CD4-positive, alpha-beta T cell treated with Interleukin-17A for 1 hour (primary cell): ENCODE measurements at places on chromosomes 3 and 15.
A peak's percentile ranks its signal among the peaks of the same experiment; 100 is the strongest.

- DNase-seq, result peak; percentile 46
Observed at GRCh38 chr3:88150371-88150770, 612 bp downstream of the C3orf38 start.

DNA sequence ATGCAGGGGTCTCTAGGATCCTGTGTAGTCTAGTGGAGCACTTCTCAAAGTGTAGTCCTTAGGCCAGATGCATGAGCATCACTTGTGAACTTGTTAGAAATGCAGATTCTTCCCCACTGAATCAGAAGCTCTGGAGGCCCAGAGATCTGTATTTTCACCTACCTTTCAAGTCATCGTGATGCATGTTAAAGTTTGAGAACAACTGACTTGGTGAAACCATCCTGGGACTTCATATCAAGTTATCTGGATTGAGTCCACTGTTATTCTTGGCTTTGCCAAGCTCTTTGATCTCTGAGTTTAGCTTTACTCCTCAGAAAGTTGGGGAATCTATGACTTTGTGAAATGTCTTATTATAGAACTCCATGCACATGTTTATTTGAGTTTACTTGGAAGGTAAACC is 78.5 kb downstream of the ARNT2 start:
- no peak for DNase-seq

DNA sequence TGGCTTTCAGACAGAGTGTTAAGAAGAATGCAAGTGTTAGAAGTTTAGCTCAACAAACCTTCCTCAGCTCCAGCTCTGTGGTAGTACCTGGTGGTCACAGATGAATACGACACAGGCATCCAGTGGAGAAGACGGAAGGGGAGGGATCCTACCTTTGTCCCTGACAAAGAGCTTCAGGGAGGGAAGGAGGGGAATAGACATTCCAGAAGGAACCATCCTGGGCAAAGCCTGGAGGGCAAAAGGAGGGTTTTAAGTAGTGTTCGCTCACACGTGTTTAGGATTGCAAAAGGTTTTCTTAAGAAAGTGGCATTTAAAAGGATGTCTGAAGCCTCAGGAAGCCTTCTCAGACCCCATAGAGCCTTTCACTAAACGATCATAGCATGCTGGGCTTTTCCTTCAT is 2.8 kb downstream of the CHCHD4 start:
- DNase-seq, result no peak

DNA sequence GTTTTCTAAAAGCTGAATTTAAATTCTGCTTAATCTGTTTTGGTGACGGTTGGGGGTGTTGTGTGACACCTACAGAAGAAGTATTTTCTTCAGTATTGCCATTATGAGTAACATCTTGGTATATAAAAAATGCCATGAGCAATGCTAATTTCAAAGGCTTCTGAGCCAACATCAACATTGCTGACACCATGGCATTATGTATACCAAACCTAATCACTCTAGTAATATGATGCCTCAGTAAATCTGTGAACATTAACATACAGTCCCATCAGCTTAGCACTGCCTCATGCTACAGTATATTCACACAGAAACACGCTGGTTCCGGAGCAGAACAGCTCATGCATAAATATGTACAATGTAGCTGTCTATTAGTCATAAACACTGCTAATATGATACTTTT is 75.8 kb downstream of the ZPLD1 start:
- DNase-seq, result no peak

- DNase-seq, result no peak
Observed at GRCh38 chr15:61524545-61524944, 295.4 kb upstream of the RORA start.

GRCh38 chr3:177430653-177431052 is 233.4 kb upstream of the TBL1XR1 start:
- DNase-seq, result no peak

DNA sequence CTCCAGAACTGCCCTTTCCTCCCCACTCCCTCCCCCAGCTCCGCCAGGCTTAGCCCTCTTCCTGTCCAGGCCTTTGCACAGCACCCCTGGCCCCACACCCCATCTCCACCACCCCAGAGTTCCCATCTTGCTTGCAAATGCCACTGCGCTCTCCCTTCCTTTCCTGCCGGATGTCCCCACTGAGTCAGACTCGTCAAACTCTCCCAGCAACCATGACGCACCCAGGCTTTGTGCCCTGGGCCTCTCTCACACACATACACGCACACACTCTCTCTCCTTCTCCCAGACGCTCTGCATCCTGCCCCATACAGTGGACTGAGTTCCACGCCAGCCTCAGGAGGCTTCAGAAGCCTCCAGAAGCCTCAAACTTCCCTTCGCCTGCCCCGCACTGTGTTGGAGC is 2.8 kb upstream of the CCDC9B start:
- DNase-seq, result no peak

GRCh38 chr3:73661265-73661664 is 36.5 kb upstream of the PDZRN3 start:
- DNase-seq, result no peak
